ENCODE measurements at places on chromosomes 3 and 15.

DNA sequence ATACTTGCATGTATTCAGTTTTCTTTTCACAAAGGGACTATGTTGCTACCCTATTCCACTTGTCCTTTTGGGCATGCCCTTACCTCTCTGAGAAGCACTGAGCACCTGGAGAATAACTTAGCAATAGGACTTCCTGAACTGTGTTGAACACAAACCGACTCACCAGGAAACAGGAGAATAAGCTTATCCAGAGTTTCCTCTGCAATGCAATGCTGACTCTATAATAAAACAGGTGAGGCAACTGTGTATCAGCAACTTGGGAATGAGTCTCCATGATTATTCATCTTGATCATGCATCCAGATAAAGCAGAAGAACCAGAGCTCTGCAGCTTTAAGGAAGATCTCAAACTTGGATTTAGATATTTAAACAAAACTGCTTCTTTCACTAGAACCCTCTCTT is 806.5 kb downstream of the IGSF11 start:
- no peak for DNase-seq

- no peak for DNase-seq
Measured at GRCh38 chr15:64032329-64032728, 14.0 kb downstream of the DAPK2 start.

GRCh38 chr3:126661532-126662364 is 6.8 kb upstream of the TXNRD3 start:
- no peak for DNase-seq

DNA sequence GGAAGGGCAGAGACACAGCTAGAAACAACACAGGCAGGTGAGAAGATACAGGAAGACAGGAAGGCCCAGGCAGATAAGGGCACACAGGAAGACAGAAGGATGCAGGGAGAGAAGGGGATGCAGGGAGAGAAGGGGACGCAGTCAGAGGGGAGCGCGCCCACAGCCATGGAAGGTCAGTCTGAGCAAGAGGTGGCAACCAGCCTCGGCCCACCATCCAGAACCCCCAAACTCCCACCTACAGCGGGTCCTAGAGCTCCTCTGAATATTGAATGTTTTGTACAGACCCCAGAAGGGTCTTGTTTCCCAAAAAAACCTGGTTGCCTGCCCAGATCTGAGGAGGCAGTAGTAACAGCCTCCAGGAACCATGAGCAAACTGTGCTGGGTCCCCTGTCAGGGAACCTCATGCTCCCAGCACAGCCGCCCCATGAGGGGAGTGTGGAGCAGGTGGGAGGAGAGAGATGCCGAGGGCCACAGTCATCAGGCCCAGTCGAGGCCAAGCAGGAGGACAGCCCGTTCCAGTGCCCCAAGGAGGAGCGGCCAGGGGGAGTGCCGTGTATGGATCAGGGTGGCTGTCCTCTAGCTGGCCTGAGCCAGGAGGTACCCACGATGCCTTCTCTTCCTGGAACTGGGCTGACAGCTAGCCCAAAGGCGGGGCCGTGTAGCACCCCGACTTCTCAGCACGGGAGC is 27.6 kb upstream of the SLC28A1 start:
- DNase-seq: no peak

GRCh38 chr3:59518283-59519055 is 468.6 kb upstream of the CFAP20DC start:
- DNase-seq: no peak
